T-helper 17 cell (primary cell): ENCODE measurements at places on chromosomes 1 and 21.

GRCh38 chr1:174964972-174965361 lies 34.8 kb upstream of the CACYBP start:
- no peak for DNase-seq

GRCh38 chr1:89780721-89781120 lies 40.1 kb upstream of the LRRC8D start:
- no peak for DNase-seq

- no peak for DNase-seq
Measured at GRCh38 chr1:3464649-3465025, 10.2 kb downstream of the ARHGEF16 start.

- no peak for DNase-seq
Measured at GRCh38 chr1:177817937-177818875, 151.7 kb downstream of the SEC16B start.

- no peak for DNase-seq
Measured at GRCh38 chr1:222561656-222562055, 13.8 kb upstream of the HHIPL2 start.

DNA sequence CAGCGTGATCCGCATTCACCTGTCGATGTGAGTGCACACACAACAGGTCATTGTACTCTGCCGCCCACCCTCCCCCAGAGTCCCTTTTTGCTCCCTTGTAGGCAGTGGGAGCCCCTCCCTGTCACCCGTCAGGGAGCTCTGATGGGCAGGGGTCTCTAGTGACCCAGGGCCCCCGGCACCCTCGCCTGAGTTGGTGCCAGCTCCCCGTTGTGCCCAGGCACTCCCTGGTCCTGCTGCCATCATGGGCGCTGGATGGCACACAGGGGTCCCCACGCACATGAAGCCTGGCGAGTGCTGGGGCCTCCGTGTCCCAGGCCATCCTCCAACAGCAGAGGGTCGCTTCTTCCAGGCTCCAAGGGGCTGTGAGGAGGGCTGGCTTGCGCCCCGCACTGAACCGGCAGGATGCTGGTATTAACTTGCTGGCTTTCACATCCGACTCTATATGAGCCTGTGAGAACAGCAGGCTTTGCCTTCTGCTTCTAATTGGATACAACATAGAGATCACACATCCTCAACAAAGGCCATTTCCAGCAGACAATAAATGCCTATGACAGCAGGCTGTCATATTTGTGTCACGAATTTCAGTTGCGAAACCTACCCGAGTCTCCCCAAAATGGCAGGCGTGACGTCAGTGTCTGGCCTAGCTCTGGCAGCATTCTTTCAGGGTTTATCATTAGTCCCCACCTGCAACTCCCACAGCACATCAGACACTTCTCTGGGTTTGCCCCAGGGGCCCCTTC lies 35.4 kb downstream of the KIAA1614 start:
- no peak for DNase-seq

GRCh38 chr1:28887419-28887834 lies 26.9 kb upstream of the EPB41 start:
- DNase-seq = peak; percentile 62

DNA sequence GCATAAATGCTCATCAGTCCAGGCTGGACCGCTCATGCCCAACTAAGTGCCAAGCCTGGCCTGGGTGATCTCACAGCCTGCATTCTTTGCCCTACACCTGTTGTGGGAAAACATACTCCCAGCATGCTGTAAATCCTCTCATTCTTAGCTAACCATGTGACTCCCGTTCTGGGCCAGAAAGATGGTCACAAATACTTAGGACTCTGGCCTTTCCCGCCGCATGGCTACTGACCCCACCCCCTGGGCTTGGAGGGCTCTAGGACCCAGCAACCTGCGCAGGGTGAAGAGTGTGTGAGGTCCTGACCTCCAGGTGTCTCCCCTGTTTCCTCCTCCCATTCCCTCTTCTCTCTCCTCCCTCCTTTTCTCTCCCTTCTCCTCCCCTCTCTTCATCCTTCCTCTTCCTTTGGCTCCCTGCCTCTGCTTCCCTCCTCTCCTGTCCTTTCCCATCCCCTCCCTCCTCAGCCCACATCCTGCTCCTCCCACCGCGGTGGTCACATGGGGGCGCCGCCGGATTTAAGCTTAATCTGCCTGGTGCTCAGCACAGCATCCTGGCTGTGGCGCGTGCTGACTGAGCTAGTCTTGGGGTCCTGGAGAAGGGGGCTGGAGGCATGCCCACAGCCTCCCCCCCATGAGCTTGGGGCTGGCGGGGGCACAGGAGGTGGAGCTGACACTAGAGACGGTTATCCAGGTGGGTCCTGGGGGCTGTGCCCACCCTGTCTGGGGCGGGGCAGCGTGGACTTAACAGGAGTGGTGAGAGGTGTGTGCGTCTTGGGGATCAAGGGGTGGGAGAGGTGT lies at the start of gene CROCC:
CROCC (plus strand) TSS at position 541 of the 795 bp plus-strand sequence; CDS start at position 629, 88 bp downstream.
- no peak for DNase-seq

DNA sequence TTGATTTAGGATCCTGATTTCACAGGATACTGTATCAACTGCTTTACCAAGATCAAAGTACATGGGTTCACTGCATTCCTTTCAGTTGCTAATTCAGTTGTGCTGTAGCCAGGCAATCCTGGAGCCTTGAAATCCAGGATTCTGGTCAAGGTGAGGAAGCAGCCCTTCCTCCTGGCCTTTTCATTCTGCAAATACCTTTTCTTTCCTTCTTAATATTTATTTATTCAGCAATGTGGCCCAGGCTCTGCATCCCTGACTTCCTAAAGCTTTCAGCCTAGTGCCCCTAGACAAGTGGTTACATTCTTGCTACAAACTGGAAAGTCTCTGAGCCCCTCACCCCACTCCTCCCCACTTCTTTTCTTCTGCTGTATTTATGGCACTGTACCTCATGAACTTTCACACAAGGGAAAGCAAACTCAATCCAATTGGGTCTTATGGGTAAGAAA lies 16.2 kb downstream of the LRRC8D start:
- DNase-seq = no peak

- DNase-seq = no peak
Measured at GRCh38 chr1:10211805-10212410, 1.5 kb downstream of the KIF1B start.

- no peak for DNase-seq
Measured at GRCh38 chr1:22608361-22608760, 28.1 kb upstream of the C1QA start.

DNA sequence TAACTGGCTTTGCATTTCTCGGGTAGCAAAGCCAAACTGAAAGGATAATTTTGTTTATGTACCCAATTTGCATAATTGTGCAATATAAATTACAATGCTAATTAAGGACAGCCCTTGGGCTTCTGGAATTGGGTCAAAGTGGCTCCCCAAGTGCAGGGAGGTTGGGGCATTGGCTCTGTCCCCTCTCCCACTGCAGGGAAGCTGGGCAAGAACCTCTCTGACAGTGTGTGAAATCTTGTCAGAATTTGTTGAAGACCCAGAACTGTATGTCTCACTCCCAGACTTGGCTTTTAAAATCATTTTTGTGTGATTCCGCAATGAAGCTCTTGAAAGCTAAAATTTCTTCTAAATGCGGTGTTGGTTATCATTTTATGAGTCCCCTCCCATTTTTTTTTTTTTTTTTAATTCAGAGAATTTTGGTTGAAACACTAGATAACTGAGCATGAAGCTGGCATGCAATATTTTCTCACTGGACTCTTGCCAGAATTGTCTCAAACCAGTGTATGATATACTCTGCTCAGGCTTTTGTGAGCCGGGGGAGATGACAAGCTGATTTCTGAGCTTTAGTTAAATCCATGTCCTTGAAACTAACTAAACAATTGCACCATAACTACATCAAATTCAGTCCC lies 878.9 kb upstream of the CXADR start:
- DNase-seq = no peak

DNA sequence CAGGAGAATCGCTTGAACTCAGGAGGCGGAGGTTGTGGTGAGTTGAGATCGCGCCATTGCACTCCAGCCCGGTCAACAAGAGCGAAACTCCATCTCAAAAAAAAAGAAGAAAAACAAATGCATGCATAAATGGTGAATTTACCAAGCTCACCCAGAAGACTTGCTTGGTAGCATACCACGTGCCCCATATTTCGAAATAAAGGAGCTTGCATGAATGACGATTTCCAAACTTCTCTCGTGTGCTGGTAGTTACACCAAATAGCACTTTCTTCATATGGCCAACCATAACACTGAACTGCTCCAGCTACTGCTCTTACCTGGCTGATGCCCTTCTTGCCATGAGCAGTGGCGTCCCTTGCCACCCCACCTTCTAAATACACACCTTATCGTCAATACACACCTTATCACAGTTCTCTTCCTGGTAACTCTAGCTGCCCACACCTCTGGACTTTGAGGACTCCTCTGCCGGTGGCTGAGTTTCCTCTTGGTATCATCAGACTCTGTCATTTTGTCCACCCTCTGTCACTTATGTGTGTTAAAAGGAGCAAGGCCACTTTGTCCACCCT lies 2.8 kb downstream of the DOP1B start:
- no peak for DNase-seq

DNA sequence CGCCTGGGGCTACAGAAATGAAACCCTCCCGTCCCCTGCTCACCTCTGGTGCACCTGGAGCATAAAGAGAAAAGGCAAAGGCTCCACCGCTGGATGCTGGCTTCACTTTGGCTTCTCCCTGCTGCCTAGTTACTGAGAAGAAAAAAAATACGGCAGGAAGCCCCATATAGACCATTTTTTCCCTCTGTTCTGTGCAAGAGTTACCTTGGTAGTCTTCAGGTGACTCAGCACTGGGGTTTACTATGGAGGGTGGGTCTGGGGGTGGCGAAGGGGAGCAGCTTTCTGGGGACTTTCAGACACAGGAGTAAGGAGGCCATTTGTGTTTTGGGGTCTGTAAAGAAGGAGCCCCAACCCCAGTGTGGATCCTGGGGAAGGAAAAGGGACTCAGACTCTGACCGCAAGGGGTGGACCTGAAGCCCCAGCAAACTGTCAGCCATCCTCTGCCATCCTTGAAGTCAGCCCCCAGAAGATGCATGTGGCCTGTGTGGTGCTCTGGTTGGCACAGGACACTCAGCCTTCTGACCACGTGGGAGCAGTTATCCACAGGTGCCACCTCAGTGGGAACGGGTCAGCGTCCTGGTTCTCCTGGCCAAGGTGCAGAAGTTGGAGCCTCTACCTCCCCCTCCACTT lies 25.9 kb upstream of the EPS8L3 start:
- DNase-seq = peak; percentile 3

- no peak for DNase-seq
Measured at GRCh38 chr1:170707959-170708655, 44.2 kb downstream of the PRRX1 start.

GRCh38 chr1:157025385-157025784 lies 20.2 kb downstream of the ARHGEF11 start:
- no peak for DNase-seq

DNA sequence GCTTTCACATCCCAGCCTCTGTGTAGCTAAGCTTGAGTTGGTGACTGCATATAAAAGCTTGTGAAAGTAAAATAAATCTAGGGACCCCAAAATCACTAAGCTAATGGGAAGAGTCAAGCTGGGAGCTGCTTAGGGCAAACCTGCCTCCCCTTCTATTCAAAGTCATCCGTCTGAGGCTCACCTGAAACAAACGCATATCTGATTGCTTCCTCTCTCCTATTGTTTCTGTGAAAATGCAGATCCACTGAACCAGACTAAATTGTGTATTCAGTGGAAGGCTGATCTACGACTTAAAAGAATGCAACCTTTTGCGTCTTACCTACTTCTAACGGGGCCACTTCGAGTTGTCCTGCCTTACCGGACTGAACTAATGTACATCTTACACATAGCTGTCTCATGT lies 70.3 kb downstream of the LTN1 start:
- DNase-seq = no peak

DNA sequence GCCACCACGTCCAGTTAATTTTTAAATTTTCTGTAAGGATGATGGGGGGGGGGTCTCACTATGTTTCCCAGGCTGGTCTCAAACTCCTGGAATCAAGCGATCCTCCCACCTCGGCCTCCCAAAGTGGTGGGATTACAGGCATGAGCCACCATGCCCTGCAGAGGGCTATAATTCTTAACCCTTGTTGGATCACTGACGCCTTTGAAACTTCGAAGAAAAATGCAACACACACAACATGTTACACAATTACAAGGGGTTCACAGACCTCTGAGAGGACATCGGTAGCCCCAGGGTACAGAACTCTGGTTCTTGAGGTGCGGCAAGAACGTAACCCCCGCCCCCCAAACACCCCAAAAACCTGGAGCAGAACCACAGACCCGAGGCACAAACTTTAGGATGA lies 8.4 kb upstream of the LUZP1 start:
- DNase-seq = no peak

- no peak for DNase-seq
Measured at GRCh38 chr1:26597629-26598039, 68.1 kb downstream of the RPS6KA1 start.

GRCh38 chr1:176364236-176364905 lies 98.6 kb upstream of the PAPPA2 start:
- no peak for DNase-seq

DNA sequence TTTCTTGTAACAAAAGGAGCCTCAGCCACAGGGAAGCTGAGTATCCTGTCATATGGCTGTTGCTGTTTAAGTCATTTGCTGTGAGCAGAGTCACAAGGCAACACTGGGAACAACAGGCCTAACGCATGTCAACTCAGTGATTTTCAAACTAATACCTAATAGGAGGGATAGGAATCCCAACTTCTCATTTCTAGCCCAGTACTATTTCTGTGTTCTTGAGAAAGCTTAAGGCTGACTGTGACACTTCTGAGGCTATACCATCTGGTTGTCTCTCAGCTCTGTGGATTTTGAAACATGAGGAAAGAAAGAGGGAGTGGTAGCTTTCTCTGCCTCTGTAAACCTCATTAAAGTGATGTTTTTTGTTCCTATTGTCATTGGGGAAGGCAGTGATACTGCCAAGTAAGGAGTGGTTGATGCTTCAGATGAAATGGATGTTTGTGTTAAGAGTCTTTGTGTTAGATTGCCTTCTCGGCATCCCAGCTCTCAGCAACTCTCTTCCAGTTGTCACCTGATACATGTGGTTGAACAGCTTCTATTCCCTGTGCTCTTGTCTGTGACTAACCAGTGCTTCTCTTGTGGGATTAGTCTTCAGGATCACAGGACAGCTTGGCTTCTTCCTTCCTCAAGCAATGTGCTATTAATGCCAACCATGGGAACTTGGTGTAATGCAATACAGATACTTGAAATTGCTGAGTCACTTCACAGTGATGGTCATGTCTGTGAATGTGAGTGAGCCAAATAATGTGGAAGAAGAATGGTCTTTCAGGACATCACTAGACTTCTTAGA lies 166.8 kb upstream of the IVNS1ABP start:
- DNase-seq = no peak

DNA sequence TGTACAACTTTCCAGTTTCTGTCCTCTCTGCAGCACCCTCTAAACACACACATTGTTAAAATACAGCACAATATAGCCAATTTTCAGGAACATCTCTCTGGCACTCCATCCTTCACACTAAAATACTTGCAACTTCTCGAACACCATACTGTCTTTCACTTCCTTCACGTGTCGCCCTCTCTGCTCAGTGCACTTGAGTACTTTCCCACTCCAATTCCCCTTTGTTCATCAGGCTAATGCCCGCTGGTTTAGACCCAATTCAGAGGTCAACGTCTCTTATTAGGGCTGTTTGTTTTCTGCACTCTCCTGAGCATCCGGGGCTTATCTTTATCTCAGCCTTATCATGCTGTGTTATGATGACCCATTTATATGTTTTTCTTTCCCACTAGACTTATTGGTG lies 238.2 kb upstream of the SGIP1 start:
- DNase-seq = no peak

GRCh38 chr1:27109103-27109822 lies 45.7 kb downstream of the SLC9A1 start:
- no peak for DNase-seq
